ENCODE measurements at places on chromosomes 13 and 19.

DNA sequence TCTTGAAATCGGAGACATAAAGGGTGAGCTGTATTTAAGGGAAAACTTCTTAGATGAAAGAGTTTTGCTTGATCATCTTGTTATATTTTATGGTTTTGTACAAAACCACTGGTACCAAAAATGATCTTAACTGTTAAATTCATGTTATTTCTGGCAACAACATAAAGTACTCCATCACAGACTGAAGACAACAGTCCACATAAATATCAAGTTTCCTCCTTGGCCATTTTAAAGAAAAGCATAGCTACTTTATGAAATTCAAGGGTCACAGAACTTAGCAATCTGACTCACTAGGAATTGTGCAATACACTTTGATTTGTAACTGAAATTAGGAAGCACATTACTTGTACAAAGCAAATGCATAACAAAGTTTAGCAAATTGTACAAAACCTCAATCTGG lies 66.3 kb downstream of the TBC1D4 start:
- no peak for DNase-seq

DNA sequence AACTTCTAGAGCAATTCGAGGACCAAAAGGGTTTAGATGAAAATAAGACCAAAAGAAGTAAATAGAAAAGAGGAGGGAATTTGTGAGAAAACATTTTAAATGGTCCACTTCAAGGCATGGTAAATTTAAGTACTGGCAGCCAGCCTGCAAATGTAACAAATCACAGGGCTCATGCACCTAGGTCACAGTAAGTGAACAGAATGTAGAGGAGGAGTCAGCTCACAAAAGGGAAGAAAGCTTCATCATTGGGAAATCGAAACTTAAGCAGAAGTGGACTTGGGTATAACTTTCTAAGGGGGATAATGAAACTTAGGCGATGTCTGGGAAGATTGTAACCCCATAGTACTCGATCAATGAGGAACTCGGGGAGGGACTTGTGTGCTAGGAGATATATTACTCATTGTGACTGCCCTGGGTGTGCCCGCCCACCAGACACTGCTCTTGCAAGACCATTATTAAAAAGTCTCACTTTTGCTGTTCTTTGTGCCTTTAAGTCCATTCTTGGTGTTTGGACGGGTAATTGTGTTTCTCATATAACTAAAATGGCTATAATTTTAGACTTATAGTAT lies 1053.6 kb upstream of the MIR17HG start:
- DNase-seq: no peak

- DNase-seq: no peak
These were observed 277.1 kb downstream of the KLF12 start for GRCh38 chr13:73857106-73857505.

GRCh38 chr19:48608798-48609263 lies 2.3 kb downstream of the SPACA4 start:
- peak; percentile 47 for DNase-seq

- DNase-seq: no peak
These were observed 624 bp downstream of the SAFB start for GRCh38 chr19:5623397-5624017.

DNA sequence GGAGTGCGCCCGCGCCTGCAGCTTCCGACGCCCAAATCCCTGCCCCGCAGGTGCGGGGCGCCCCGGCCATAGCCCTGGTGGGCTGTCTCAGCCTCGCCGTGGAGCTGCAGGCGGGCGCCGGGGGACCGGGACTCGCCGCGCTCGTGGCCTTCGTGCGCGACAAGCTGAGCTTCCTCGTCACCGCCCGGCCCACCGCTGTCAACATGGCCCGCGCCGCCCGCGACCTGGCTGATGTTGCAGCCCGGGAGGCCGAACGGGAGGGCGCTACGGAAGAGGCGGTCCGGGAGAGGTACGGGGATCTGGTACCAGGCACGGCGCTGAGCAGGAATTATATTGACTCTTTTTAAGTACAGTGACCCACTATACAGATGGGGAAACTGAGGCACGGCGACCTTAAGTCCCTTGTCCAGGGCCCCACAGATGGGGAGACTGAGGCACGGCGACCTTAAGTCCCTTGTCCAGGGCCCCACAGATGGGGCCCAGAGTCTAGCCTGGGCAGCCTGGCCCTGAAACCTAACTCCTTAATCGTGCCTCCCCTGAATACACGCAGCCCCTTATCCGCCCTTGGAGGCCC lies 586 bp downstream of the MRI1 start:
- no peak for DNase-seq

DNA sequence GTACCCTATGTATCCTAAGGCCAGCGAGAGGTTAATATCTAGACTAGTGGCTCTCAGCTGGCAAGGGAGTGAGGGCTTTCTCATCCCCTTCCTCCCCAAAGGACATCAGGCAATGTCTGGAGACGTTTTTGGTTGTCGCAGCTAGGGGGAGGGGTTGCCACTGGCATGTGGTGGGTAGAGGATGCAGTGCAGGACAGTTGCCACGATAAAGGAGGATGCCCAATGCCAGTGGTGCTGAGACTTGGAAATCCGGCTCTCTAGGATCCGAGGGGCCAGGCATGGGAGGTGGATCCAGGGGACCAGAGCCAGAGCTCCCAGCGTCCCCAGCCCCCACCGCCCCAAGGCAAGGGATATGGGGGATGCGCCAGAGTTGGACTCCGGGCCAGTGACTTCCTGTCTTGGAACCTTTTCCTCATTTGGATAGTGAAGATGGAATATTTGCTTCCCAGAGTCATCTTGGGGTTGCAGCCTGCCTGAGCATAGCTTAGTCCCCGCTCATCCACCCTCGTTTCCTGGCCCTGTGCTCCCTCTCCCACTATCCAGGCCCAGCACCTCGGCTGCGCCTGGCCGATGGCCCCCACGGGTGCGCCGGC lies 4.9 kb downstream of the SSC5D start:
- DNase-seq: no peak

GRCh38 chr13:44219577-44220548 lies 153.8 kb upstream of the SERP2 start:
- no peak for DNase-seq

DNA sequence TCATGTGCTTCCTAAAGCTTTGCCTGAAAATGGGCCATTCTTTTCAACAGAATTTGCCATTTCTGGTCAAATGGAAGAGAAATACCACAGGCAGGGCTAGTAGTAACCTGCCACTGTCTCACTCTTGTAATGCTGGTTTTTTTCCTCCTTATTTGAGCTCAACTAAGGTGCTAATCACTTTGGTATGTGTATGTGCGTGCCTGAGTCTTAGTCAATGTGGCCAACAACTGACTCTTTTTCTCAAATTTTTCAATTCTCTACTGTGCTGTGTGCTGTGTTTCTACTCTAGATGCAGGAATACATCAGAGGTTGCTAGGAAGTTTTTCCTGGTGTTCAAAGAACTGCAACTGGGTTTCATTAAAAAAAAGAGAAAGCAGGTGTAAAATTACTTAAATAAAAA lies 870.2 kb downstream of the EFNB2 start:
- DNase-seq: no peak

DNA sequence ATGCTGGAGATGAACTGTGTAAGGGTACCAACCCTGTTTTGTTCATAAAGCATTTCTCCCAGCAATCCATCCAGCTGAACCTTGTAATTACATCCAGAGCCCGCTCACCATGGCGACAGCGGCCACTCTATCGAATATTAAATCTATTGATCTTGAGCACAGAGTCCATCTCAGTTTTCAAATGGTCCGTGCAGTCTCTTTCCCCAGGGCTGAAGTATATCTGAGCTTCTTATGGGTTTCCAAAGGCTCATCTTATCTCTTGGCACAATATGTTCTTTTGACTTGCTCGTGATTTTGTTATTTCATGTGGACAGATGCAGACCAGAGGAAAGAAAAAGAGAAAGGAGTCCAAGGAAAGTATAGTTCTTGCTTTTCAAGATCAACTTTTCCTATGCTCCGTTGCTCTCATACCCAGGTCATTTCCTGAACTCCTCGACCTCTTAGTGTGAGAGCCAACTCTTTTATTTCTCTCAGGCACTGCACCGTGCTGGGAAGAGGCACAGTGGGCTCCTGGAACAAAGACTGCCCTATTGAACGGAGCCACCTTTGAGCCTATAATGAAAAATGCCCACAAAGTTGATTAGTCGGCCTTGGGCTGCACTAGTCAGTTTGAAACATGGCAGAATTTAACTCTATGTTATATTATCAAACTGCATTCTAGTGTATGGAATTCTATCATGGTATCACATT lies 66.7 kb downstream of the RFC3 start:
- no peak for DNase-seq

GRCh38 chr13:110589793-110590390 lies 25.5 kb upstream of the NAXD start:
- no peak for DNase-seq

GRCh38 chr19:1206864-1207450 lies 1.4 kb downstream of the STK11 start:
- DNase-seq: no peak

DNA sequence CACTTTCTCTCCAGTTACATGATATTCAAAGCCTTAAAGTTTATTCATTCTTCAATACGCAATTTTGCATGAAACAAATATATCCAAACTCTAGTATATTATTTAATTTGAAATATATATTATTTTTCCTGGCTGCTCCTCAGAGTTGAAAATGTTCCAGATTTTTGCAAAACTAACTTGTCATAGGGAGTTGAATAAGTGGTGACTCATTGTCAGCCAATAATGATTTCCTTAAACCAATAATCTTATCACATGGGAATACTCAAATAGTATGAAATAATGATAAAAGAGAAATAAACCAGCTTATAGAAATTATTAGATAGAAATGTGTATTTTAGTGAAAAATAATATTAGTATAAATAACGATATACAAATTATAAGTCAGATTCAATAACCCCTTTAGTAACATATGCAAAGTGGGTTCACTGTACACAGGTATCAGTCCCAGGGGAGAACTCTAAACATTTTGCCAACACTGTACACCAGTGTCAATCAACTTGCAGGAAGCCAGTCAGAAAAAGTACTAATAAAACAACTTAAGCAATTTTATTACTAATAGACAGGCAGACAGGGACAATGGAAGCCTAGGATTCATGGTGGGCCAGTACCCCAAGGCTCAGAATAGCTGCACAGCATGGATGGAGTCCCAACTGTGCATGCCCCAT lies 222.6 kb upstream of the KLHL1 start:
- DNase-seq: no peak

GRCh38 chr13:98632961-98633360 lies 56.1 kb upstream of the STK24 start:
- DNase-seq: no peak
